Smooth muscle cell of bladder (primary cell): ENCODE measurements at places on chromosomes 4 and X. TPM values are rescaled to one million over a fixed set of nuclear protein-coding genes. Genes with fewer than 3 reads are reported as not detected.

The FOXP3 gene
- total RNA-seq: not detected in 2 replicates

The UGT2B7 gene
- not detected in 2 replicates for total RNA-seq

The UGDH gene
- 174 and 226 TPM in 2 replicates for total RNA-seq

The PDGFRA gene
- 425 and 502 TPM in 2 replicates for total RNA-seq

The ODAPH gene
- total RNA-seq: not detected in 2 replicates

The GPAT3 gene
- total RNA-seq: 5.1 and 7.7 TPM in 2 replicates

The PPARGC1A gene
- 0.37 and 0.43 TPM in 2 replicates for total RNA-seq

The SMIM31 gene
- total RNA-seq: not detected in 2 replicates

The PABPC1L2B gene
- total RNA-seq: not detected in 2 replicates
